ENCODE measurements at places on chromosomes 4 and X.

GRCh38 chr4:153215921-153216320, 11.7 kb downstream of the TRIM2 start:
- DNase-seq = no peak

GRCh38 chr4:57055886-57056285, 54.3 kb downstream of the IGFBP7 start:
- peak; percentile 62 for DNase-seq

DNA sequence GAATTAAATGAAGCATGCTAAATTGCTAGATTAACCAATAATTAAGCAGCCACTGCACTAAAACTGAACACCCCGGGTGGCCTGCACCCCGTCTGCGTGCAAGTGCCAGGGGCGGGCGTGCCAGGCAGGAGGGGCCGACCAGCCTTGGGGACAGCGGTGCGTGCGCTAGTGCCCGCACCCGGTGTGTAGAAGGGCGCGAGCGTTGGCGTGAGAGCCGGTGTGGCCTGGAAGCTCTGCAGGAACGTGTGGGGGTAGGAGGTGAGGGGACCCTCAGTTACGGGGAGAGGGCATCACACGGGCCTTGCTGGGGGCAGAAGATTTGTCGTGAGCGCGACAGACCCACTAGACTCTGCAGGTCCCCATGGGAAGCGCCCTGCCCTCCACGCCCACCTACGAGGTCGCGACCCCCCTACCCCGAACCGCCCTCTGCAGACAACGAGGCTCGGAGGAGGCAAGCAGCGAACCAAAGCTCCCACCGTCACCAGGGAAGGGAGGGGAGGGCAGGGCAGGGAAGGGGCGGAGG, 105.8 kb downstream of the FAM53A start:
- DNase-seq = peak; percentile 60

- DNase-seq = no peak
Observed at GRCh38 chr4:188295899-188296298, 156.7 kb downstream of the TRIML1 start.

GRCh38 chrX:148588649-148589310, 88.4 kb downstream of the AFF2 start:
- DNase-seq = no peak
